ENCODE measurements at places on chromosomes 12 and 14. TPM values are rescaled to one million over a fixed set of nuclear protein-coding genes. Genes with fewer than 3 reads are reported as not detected.

KIF26A gene
- 14.0 TPM for total RNA-seq

TC2N gene
- 30.9 TPM for total RNA-seq

TRMT5 gene
- 20.4 TPM for total RNA-seq

C12orf60 gene
- 1.3 TPM for total RNA-seq

CFAP251 gene
- 4.5 TPM for total RNA-seq

STXBP6 gene
- total RNA-seq, result 22.0 TPM

GLIPR1L1 gene
- total RNA-seq, result not detected

AEBP2 gene
- 43.9 TPM for total RNA-seq

MAP3K9 gene
- 6.7 TPM for total RNA-seq

VAMP1 gene
- 2.5 TPM for total RNA-seq

TSPAN19 gene
- not detected for total RNA-seq

CATSPERB gene
- 5.7 TPM for total RNA-seq

HCAR2 gene
- 3.4 TPM for total RNA-seq

RND1 gene
- 2.9 TPM for total RNA-seq

GRCh38 chr12:111387747-111388323 is 17.9 kb upstream of the SH2B3 start:
- no peak for DNase-seq

DNA sequence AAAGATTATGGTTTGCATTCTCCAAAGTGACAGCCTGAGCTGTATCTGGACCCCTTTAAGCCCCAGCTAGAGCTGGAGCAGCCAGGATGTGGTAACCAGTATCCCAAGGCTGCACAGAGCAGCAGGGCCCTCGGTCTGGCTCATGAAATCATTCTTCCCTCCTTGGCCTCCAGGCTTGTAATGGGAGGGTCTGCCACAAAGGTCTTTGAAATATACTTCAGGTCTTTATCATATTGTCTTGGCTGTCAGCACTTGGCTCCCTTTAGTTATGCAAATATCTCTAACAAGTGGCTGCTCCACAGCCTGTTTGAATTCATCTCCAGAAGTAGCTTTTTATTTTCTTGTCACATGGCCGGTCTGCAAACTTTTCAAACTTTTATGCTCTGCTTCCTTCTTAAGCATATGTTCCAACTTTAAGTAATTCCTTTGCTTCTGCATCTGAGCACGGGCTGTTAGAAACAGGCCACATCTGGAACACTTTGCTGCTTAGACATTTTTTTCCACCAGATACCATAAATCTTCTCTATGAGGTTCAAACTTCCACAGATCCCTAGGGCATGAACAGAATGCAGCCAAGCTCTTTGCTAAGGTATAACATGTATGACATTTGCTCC is 663.4 kb upstream of the MIS18BP1 start:
- peak; percentile 11 for DNase-seq

DNA sequence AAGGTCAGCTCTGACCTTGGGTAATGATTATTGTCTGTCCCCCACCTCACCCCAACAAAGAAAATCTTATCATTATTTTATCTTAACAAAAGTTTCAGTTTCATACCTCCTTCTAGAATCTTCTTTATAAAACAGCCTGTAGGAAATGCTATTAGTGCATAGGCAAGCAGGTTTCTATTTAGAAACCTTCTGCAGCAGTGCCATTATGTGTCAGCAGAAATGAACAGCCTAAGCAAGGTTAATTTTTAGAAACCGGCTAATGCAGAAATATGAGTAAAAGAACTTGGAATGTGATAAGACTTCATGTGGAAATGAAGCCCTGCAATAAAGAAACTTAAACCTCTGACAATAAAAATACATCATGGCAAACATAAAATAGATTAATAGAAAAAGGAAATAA is 814.4 kb downstream of the FSCB start:
- DNase-seq, result no peak

DNA sequence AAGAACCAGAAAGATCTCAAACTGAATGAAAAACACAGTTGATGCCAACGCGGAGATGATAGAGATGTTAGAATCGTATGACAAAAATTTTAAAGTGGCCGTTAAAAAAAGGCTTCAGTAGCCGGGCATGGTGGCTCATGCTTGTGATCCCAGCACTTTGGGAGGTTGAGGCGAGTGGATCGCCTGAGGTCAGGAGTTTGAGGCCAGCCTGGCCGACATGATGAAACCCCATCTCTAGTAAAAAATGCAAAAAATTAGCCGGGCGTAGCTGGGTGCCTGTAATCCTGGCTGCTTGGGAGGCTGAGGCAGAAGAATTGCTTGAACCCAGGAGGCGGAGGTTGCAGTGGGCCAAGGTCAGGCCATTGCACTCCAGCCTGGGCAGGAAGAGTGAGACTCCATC is 5.4 kb upstream of the ACVRL1 start:
- no peak for DNase-seq

DNA sequence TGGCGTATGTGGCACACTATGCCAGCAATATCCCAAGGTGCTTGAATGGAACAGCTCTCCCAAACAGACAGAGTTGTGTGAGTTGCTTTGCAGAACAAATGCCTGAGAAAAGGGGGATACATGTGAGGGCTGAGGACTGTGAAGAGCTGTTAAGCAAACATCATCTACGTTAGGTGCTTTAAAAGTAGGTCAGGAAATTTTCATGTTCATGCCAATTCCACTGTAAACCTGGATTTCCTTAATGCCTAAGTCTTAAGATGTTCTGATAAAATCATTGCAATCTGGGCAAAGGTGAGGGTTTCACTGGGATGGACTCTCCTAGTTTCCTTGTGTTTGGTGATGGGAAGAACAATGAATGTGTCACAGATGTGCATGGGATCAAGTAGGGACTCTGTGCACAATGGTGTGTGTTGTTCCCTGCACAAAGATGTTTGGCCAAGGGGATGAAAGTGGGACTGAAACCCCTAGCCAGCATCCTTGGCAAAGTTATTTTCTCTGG is 227.9 kb downstream of the KTN1 start:
- DNase-seq, result no peak

DNA sequence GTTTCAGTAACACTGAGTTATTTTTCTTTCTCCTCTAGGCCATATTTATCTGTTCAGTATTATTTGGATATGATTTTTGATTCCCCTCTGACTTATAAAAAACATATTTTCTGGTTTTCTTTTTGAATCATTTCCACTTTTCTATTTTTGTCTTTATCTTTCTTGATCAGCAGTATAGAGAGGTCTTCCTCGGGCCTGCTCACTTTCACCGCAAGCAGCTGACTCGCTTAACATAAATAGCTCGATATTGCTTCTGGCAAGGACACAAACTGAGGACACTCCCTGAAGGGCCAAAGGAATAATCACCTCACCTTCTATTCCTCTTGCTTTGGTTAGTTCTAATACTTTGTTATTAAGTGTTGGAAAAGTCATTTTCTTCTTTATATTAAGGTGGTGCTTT is 25.8 kb upstream of the TRHDE start:
- DNase-seq, result no peak

DNA sequence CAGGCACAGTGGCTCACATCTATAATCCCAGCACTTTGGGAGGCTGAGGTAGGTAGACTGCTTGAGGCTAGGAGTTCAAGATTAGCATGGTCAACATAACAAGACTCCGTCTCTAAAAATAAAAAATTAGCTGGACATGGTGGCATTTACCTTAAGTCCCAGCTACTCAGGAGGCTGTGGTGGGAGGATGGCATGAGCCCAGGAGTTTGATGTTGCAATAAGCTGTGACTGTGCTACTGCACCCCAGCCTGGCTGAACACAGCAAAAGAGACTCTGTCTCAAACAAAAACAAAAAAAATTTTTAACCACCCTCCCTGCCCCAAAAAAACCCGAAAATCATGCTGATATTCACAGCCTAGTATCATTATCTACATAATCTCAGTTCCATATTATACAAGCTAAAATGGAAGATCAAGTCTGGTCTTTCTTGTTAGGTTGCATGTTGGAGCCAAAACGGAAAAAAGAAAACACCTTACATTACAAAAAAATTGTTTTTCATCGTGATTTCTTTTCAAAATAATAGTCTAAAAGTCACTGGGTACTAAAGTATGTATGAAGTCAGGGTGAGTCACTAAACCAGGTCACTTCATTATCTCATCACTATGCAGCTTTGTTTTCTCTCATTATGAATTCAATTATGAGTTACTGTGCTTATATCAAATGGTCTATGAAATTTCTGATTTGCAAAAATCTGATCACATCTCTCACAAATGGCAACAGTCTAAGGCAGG is 13.8 kb downstream of the GXYLT1 start:
- no peak for DNase-seq

GRCh38 chr12:2722806-2723205 is 72.0 kb upstream of the FKBP4 start:
- no peak for DNase-seq

- no peak for DNase-seq
Observed at GRCh38 chr12:6146509-6146908, 22.0 kb upstream of the VWF start.

DNA sequence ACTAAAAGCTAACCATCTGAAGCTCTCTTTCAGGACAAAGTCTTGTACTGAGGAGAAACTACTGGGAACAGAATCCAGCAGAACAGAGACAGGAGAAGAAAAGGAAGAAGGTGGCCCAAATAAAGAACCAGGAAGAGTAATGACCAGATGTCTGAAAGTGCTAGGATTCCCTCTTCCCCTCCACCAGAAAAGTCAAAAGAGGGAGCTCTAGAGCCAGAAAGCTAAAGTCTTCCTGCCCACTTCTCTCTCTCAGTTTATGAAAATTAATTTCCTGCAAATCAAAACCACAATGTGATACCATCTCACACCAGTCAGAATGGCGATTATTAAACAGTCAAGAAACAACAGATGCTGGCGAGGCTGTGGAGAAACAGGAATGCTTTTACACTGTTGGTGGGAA is 47.2 kb downstream of the SPPL3 start:
- DNase-seq, result no peak

DNA sequence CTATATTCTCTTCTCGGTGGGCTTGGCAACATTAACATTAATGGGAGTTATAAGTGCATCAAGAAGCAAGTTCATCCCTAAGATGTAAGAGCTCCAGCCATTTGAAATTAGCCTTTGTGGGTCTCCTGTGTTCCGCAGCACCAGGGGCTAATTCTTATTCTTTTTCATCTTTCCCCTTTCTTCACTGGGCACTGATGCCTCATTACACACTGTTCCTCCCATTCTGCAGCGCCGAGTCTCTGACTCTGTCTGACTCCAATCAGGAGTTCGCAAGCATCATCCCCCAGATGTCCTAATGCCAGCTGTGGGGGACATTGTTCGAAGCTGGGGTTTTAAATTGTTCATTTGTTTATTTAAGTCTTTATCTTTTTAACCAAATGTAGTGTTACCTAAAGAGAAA is 341.3 kb downstream of the EGLN3 start:
- no peak for DNase-seq

DNA sequence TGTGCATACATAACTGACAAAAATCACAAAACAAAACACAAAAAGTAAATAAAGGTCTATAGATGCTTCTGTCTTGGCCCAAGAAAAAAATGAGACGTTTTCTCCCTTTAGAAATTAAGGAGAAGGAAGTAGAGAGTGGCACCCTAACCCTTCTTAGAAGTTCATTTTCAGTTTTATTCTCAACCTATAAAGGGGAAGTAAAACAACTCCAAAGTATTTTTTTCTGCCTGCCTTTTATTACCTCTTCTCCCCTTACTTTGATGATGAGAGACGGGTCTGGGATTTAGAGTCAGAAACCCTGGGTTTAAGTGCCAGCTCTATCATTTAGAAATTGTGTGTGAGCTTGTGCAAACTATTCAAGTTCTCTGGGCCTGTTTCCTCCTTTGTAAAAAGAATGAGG is 2.8 kb downstream of the PRIM1 start:
- no peak for DNase-seq

DNA sequence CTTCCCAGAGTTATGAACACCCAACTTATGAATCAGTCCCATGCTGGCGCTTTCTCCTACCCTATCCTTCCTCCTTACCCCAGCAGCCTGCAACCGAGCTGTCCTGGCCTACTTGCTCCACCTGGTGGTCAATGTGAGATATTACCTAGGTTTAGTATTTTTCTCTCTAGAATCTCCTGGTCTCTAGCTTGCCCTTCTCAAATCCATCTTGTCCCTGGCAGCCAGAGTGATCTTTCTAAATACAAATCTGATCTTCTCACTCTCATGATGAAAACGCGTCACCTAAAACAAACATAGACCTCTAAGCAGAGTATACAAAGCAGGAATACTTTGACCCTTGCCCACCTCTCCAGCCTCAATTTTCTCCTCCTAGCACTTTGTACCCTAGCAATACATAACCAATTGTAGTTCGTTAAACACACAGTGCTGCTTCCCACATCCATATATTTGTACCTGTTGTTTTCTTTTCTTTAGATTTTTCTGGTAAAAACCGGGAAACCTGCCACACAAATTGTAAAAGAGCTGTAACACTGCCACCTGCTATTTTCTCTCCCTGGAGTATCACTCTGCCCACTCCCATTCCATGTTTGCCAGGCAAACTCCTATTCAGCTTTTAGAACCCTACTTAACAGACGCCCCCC is 20.0 kb upstream of the TCP11L2 start:
- peak; percentile 41 for DNase-seq

DNA sequence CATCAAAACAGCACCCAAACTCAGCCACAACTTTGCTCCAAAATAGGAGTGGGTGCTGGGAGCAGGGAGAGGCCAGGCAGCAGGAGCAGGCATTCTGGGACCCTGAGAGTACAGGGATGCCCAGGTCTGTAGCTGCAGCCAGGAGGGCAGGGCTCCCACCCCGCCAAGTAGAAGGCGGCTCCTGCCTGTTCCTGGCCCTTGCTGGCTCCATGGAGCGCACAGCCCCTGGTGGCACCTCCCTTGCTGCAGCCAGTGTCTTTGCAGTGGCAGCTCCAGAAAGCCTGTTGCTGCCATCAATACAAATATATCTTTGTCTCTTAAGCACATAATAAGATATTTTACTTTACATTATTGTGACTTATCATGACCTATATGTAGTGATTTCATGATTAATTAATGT is 1096.5 kb downstream of the FSCB start:
- DNase-seq, result no peak

GRCh38 chr12:43338848-43339526 is 213.0 kb downstream of the ADAMTS20 start:
- peak; percentile 58 for DNase-seq

- DNase-seq, result no peak
Observed at GRCh38 chr12:3419558-3419957, 71.4 kb upstream of the PRMT8 start.

GRCh38 chr12:93980711-93981110 is 167.7 kb upstream of the PLXNC1 start:
- peak; percentile 75 for DNase-seq

DNA sequence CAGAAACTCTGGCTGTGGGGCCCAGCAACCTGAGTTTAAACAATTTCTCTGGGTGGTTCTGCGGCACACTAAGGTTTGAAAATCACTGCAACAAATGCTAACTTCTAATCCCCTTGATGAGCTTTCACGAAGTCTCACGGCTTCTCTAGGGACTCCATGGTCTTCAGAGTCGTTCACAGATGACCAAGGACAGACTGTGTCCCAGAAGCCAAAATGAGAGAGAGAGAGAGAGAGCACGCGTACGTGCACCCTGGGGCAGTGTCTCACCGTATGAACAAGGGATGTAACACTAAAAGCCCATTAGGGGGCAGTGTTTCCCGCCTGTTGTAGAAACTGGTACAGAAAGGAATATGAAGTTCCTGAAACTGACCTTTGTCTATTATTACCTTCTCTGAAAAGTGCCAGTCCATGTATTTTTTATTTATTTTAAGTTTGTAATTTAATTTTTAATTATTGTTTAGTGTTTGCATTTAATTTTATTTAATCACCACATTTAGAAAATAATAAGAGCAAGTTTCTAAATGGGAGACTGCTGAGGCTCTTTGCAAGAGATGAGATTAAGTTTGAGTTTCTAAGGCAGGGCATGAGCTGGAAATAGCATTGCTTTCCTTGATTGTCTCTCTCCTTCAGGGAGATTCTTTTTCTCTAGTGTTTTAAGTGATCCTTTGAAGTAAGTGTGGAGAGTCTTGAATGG is 3.4 kb downstream of the APOLD1 start:
- DNase-seq, result peak; percentile 90

Data from tongue (tissue), 3 donors.